Stimulated activated CD4-positive, alpha-beta T cell treated with anti-CD3 and anti-CD28 coated beads, Interleukin-1b, Interleukin-23, amount 100 ng/mL, for 24 hours (primary cell): ENCODE measurements at places on chromosomes 3 and 15.

GRCh38 chr15:88480981-88481380 lies 13.5 kb downstream of the MRPS11 start:
- DNase-seq, result no peak

- DNase-seq, result peak; percentile 60
Measured at GRCh38 chr3:196837819-196838420, 29.8 kb upstream of the SENP5 start.

DNA sequence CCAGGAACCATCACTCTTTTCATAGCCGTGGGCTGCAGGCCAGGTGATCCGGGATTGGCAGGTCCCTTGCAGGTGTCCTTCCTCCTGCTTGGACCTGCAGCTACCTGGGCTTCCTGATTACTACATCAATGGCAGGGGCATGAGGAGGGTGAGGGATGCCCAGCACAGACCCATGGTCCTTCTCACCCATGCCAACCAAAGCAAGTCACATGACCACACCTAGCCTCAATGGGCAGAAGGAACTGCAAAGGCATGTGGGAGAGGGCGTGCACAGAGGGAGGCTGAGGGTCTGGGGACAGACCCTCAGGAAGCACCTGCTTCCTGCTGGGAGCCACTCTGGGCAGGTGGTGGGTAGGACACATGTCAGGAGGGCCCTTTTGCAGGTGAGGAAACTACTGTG lies 105.2 kb downstream of the NUP210 start:
- DNase-seq, result no peak

DNA sequence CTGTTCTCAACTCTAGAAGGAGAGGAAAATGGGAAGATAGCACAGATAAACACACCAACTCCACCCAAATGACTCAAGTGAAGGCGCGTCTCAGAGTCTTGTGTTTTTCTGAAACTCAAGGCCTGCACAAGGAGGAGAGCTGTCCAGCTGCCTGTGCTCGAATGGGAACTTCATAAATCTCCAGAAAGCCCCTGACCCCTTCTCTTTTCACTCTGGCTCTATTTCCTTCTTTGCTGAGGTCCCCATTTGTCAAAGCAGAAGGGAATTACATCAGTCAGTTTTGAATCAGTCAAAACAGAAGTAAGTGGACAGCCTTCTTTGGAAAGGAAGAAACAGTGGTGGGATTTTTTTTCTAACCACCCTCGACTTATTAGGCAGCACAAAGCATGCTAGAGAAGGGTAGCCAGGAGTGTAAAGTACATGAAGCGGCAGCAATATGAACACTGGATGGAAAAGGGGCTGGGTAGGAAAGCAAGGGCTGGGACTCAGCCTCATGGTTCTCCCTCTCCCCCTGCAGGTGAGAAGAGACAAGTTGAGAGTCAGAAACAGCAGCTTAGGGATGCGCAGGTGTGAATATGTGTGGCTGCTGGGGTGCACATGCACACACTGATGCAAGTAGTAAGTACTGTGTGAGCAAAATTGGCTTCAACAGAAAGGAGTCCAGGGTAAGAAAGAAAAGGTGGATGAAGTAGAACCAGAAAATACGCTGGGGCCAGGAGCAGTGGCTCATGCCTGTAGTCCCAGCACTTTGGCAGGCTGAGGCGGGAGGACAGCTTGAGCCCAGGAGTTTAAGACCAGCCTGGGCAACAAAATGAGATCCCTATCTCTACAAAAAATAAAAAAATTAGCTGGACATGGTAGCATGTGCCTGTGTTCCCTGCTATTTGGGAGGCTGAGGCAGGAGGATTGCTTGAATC lies 36.6 kb upstream of the MAGEF1 start:
- DNase-seq, result no peak

DNA sequence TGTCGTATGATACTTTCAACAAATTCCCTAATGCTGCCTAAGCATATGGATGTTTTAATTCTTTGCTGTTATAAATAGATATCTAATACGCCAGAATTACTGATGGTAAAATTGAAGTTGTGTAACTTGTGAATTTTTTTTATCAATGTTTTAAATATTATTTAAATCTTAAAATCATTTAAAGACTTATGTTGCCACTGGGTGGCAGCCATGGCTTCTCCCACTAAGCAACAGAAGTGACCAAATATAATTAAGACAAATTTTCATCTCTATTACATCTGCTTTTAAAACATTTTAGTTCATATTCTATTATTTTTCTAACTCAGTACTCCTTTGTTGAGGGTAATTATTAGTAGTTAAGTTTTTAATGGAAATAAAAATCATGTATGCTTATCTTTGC lies 8.1 kb upstream of the IL20RB start:
- no peak for DNase-seq

DNA sequence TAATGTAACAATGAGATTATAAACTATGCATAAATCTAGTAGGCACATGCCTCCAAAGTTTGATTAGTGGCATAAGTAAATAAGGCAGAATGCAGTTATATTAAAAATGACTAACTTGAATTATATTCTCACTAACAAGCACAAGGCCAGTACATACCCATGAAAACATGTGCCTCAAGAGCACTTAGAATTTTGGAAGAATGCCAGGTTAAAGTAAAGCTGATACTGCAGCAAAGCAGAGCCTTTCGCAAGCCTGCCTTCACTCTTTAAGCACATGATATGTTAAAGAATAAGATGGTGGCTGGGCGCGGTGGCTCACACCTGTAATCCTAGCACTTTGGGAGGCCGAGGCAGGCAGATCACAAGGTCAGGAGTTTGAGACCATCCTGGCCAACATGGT lies 49.0 kb downstream of the KBTBD12 start:
- DNase-seq, result no peak

- no peak for DNase-seq
Measured at GRCh38 chr3:38490281-38491030, 5.7 kb upstream of the EXOG start.

DNA sequence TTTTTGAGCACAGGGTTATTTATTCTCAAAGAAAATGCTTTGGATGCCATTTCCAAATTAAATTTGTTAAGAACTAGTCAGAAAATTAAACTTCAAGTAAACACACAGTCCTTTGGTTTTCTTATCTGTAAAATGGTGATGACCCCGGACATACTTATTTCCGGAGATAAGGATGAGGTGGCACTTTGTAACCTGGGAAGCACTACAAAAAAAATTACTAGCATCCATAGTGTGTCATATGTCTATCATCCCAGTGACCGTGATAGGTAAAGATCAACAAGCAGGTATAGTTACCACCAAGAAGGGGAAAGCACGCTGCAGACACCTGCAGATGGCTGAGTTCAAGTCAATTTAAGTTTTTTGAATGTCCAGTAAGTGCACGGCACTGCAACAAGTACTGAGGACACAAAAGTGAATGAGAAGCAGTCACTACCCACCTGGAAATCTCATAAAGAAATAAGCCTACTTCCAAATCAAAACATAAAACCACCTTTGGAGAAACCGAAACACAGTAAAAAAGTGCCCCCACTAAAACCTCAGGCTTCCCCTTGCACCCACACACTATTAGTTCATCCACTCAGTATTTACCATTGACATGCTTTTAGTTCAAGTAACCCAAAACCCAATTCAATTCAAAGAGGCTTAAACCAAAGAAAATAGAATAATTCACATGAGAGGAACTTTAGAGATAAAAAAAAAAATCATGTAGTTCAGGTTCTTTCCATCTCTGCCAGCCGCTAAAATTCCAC lies 24.6 kb downstream of the SEMA5B start:
- DNase-seq, result no peak

GRCh38 chr3:84742915-84743425 lies 215.8 kb upstream of the CADM2 start:
- no peak for DNase-seq

DNA sequence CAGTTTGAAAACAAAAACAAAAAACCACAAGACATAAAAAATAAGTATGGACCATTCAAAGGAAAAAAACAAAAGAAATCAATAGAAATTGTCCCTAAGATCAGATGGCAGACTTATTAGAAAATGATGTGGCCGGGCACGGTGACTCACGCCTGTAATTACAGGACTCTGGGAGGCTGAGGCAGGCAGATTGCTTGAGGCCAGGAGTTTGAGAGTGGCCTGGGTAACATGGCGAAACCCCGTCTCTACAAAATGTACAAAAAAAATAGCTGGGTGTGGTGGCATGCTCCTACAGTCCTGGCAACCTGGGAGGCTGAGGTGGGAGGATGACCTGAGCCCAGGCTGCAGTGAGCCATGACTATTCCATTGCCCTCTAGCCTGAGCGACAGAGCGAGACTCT lies 16.6 kb downstream of the SPCS1 start:
- no peak for DNase-seq

DNA sequence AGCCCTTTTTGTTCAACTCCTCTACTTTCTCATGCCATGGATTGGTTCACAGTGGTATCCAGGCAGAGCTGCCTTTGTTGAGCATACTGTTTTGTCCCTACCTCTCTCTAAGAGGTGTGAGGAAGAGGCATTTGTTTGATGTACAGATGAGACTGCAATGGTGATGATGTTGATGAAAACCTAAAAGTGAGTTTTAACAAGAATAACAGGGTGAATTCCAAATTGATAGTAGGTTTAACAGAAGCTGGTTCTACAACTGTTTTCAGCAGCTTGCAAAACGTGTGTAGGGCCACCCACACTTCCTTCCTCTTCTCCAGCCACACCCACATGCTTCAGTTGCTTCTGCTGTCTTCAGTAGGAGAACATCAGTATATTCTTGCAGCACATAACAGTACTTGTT lies 10.2 kb downstream of the SNRK start:
- DNase-seq, result no peak

DNA sequence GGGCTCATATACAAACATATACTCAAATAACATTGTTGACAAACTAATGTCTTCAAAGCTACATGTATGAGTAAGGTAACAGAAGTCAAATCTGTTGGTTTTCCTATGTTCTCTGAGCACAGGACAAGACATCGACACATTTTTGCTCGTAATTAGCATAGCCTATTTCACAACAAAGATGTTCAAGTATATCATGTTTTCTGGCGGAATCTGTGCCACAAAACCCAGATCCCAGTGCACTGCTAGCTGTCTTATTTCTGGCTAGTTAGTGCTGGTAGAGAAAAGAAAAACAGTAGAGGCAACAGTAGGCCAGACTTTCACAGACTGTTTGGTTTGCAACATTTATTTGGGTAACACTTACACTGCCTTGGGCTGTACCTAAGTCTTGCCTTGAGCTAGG lies 51.2 kb downstream of the RUBCN start:
- no peak for DNase-seq

GRCh38 chr3:107897471-107898061 lies 193.3 kb downstream of the CD47 start:
- DNase-seq, result no peak

- DNase-seq, result no peak
Measured at GRCh38 chr3:196835086-196835485, 32.6 kb upstream of the SENP5 start.

- no peak for DNase-seq
Measured at GRCh38 chr15:50116477-50116876, 2.6 kb downstream of the ATP8B4 start.

- no peak for DNase-seq
Measured at GRCh38 chr3:35739964-35740527, 100.7 kb downstream of the ARPP21 start.
